Ammon's horn (tissue), 1 donor: ENCODE measurements at places on chromosomes 16 and 17.

DNA sequence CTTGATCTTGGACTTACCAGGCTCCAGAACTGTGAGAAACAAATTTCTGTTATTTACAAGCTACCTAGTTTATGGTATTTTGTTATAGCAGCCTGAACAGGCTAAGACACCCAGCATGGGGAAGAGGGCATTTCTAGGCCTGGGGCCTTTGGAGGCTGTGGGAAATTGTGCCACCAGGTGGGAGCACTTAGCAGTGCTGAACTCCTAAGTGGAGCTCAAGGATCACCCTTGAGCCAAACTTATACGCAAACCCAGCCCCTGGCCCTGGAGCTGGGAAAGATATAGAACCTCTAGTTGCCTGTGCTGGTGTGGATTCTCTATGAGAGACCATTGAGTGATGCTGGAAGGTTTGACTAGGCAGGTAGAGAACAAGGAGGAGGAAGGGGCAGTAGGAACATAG lies 36.1 kb downstream of the MIS12 start:
- DNase-seq, result no peak

DNA sequence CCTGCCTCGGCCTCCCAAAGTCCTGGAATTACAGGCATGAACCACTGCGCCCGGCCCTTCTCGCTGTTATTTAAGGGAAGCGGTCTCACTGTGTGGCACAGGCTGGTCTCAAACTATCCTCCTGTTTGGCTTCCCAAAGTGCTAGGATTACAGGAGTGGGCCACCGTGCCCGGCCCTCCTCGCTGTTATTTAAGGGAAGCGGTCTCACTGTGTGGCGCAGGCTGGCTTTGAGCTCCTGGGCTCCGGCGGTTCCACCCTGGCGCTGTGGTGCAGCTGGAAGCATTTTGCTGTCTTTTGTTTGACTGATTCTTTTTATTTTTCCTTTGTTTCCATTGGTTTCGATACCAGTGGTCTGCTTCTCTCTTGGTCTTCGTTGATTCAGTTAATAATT lies 40.7 kb downstream of the FOXK2 start:
- no peak for DNase-seq

GRCh38 chr16:59391617-59392364 lies 657.7 kb upstream of the GOT2 start:
- DNase-seq, result no peak

DNA sequence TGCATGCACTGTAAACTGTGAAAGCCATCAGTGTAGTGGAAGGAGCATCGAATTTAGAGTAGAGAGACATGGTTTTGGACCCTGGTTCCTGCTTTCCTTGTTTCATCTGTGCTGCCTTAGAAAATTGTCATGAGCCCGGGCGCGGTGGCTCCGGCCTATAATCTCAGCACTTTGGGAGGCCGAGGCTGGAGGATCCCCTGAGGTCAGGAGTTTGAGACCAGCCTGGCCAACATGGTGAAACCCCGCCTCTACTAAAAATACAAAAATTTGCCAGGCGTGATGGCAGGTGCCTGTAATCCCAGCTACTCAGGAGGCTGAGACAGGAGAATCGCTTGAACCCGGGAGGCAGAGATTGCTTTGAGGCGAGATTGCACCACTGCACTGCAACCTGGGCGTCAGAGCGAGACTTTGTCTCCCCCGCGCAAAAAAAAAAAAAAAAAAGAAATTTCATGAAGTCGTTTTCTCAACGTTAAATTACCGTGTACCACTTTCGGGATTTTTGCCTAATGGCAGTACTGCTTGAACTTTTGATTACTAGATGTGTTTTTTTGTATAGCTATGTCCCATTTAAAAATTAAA lies 912 bp downstream of the COQ7 start:
- DNase-seq, result no peak

DNA sequence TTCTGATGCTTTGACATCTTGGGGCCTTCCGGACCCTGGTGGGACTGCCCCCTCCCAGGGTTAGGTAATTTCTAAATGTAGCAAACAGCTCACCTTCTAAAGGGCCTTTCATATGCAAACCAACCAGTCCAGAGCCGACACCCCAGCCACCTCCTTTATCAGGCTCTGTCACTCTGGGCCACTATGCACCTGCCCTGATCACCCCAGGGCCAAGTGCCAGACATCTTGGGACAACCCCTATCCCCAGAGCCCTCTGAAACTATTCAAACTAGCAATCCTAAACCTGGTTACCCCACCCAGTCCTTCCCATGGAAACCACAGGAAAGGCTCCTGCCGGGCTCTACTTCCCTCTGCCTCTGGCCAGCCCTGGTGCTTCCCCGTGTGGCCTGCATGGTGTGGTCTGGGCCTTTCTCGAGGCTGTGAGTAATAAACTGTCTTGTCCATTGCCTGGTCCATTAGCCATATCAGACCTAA lies 91.2 kb upstream of the TNRC6C start:
- DNase-seq, result no peak

GRCh38 chr17:46020023-46020761 lies 21.1 kb downstream of the STH start:
- DNase-seq, result no peak

- DNase-seq, result no peak
Observed at GRCh38 chr16:69823831-69824563, 61.9 kb downstream of the WWP2 start.

GRCh38 chr17:35744830-35745229 lies 8.2 kb downstream of the GAS2L2 start:
- DNase-seq, result no peak

- DNase-seq, result peak; percentile 95
Observed at GRCh38 chr17:31094600-31095235, at the start of gene NF1. TSS of gene NF1 (plus strand) at chr17:31094977. CDS start at chr17:31095310, 333 bp downstream.

- DNase-seq, result no peak
Observed at GRCh38 chr17:39027455-39028035, 60.3 kb upstream of the FBXO47 start.

DNA sequence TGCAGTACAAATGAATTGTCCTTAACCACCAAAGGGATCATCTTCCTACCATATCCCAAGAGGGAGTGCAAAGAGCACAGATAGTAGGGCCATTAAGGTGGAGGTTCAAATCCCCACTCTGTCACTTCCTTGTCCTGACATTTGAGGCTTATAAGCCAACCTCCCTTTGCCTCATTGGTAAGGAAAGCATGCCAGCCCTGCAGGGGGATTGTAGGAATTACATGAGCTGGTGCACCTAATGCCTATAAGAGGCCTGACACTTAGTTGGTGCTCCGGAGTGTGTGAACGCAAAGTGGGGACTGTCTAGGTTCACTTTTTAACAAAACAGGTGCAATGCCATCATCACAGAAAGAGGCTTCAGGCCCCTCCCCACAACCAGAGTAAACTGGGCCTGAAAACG lies 374.4 kb downstream of the SNX29 start:
- DNase-seq, result no peak

DNA sequence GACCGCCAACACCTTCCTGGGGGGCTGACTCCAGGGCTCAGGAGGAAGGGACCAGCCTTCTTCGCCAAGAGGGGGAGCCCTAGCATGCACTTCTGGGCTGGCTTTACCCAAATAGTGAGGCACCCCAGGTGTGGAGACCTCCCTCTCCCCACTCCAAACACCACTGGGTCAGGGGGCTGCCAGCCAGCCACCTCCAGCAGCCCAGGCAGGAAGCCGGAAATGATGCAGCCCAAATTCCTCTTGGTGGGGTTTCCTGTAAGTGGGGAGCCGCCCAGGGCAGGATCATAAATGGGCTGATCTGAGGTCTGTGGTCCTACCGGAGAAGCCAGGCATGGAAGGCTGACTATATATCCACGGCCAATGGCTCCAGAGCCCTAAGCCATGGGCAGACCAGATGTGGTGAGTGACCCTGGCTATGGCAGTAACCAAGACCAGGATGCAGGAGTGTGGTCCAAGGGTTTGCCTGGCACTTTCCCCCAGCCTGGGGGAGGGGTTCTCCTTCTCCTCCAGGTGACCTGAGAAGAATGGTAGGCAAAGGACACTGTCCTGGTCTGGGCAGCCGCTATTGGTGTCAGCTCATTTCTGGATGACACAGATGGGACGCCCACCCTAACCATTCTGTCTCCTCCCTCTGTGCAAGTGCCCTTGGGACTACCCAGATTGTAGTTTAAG lies 4.2 kb downstream of the GIT1 start:
- DNase-seq, result no peak

- no peak for DNase-seq
Observed at GRCh38 chr16:77838597-77839255, 50.4 kb downstream of the VAT1L start.

DNA sequence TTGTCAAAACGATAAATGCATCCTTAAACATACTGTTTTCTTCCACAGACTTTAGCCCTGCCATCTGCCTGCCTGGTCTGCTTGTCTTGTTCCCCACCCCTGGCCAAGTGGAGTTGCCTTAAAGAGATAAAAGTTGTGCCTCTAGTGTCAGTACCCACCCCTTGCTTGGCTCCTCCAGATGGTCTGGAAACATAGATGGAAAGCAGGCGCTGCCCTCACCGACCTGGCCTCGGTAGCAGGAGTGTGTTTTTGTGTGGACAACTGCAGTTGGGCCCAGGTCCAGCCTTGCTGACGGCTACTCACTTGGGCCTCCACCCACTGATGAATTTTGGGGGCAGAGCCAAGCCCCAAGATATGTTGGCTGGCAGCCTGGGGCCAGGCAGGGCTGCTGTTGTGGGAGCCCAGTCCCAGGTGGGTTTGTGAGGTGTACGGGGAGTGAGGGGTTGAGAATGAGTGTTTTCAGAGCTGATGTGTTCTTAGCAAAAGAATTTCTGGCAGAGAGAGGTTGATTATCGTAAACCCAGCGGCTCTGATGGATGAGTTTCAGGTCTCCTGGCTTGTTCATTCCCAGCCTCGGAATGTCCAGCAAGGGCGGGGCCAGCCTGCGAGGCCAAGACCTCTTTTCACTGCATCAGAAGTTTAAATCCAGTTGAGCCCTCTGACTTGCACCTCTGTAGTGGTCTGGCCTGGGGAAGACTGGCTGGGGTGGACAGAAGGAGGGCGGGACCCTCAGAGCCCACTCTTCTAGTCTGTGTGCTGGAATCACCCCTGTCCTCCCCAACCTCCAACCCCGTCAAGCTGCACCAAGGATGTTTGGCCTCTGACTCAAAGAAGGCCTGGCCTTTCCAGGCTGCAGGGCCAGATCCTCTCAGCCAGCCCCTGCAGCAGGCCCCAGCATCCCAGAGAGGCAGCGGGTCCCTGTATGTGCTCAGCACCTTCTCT lies 179.7 kb downstream of the RAB11FIP4 start:
- no peak for DNase-seq

DNA sequence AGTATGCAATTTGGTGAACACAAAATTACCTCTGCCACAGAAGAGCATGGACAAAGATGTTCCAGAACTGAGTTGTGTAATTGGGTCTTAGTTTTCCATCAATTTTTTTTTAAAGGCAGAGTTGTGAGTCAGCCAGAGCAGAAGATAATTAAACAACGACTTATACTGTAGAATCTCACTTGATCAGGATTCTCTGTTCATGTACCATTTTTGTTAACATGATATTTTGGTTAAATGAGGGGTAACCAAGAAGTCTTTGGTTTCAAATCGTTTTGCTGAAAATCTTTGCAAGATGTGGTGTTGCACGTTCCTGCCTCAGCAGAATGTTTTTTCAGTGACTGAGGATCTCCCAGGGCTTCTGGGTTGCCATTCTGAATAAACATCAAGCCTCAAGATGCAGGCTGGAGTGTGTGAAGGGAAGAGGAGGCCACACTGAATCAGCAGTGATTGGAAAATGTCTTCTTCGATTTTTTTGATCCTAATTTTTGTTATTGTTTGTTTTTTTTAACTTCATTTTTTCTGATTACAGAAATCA lies 232.6 kb upstream of the IRX3 start:
- no peak for DNase-seq

GRCh38 chr16:54411544-54411943 lies 125.0 kb upstream of the IRX3 start:
- no peak for DNase-seq

DNA sequence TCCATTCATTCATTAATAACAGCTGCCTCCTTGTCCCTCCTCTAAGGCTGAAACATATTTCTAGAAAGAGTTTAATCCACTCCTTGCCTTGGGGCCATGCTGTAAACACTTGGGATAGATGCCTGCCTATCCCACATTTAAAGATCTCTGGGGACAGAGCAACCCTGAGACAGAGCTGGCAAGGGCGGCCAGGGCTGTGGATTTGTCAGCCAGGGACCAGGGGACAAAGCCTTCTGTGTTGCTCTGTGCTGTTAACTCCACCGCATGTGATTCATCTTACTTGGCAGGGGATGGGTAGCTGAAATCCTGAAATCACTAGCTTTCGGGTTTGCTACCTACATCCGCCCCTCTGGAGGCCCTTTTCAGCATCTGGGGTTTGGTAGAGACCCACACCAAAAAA lies 392.9 kb downstream of the SLC39A11 start:
- DNase-seq, result peak; percentile 87

GRCh38 chr17:34254651-34255380 lies at the start of gene CCL2:
TSS of gene CCL2 (plus strand) at chr17:34255285. CDS start at chr17:34255350, 65 bp downstream.
- DNase-seq, result peak; percentile 80
